ENCODE measurements at places on chromosomes 4 and X.

DNA sequence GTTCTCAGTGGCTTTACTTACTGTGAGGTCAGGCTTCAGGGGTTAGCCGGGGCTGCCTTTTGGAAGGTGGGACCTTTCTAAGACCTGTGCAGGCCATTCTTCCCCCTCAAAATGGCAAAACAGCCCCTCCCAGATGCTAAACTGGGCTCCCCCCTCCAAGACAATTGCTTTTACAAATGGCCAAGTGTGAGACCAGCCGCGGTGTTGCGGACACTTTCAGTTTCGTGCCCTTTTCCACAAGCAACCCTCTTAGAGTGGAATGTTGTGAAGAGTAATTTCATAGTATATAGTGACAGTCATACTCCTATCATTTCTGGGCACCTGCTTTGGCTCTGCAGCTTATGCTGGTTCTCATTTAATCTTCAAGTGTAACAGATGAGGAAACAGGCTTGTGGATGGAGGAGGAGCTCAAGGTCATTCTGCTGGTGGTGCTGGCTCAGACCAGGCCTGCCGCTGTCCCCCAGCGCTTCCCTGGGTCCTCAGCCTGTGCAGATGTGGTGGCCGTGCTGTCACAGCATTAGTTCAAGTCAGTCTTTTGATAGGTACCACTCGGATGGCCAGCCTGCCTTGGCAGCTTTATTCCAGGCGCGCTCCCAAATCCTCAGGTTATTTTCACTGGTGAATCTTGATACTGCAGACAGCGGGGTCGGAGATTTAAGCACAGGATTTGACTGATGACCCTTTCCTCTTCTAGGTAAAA is 55.0 kb upstream of the TADA2B start:
- H3K36me3 ChIP-seq = no peaks in the 10 kb centered on the region
- H3K27ac ChIP-seq = peak overlapping the region; percentile 92
- DNase-seq = no peak
- peak overlapping the region; percentile 76 for H3K4me3 ChIP-seq
- no peaks in the 10 kb centered on the region for H3K27me3 ChIP-seq

- peaks cover 51% of the 10 kb centered on the region for H3K4me1 ChIP-seq
- H3K27ac ChIP-seq = peak overlapping the region; percentile 87
- H3K4me3 ChIP-seq = no peak overlapping the region
- peaks cover 9% of the 10 kb centered on the region for H3K36me3 ChIP-seq
- no peaks in the 10 kb centered on the region for H3K27me3 ChIP-seq
- peak; percentile 18 for DNase-seq
Measured at GRCh38 chr4:16158504-16158852, 67.8 kb downstream of the TAPT1 start.

GRCh38 chrX:45537936-45538335 is 337.3 kb upstream of the DIPK2B start:
- H3K4me1 ChIP-seq = no peaks in the 10 kb centered on the region
- no peak overlapping the region for H3K27ac ChIP-seq
- DNase-seq = peak; percentile 22
- H3K4me3 ChIP-seq = no peak overlapping the region
- H3K36me3 ChIP-seq = no peaks in the 10 kb centered on the region

DNA sequence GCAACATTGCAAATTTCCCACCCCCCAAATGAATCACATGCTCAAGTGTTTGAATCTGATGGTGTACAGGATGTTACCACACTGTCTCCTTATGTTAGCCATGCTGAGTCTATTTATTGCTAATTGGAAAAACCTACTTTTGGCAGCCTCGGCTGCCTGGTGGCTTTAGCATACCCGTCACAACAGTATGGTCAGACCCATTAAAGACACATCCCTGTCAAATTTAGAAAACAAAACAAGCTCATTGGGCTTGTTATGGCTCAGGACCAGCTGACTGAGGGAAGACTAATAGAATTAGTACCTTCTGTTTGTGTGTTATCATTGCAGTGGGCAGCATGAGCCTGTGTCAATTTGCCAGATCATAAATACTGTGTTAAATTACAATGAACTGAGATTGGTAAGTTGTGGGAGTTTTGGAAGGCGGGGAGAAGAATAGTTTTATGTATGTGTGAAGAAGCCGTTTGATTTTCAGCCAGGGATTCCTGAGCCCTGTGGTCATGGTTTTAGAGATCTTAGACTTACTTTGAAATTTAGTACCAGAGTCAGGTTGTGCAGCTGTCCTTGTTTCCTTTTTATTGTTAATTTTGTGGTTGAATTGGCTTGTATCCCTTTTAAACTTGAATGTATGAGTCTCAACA is 66.8 kb downstream of the POLA1 start:
- no peaks in the 10 kb centered on the region for H3K4me1 ChIP-seq
- no peaks in the 10 kb centered on the region for H3K27me3 ChIP-seq
- H3K27ac ChIP-seq = no peak overlapping the region

- no peaks in the 10 kb centered on the region for H3K4me1 ChIP-seq
- no peak overlapping the region for H3K4me3 ChIP-seq
- H3K36me3 ChIP-seq = no peaks in the 10 kb centered on the region
Measured at GRCh38 chr4:100289946-100290345, 99.7 kb upstream of the DDIT4L start.

GRCh38 chr4:117134386-117134785 is 49.0 kb upstream of the TRAM1L1 start:
- H3K27me3 ChIP-seq = no peaks in the 10 kb centered on the region
- H3K4me1 ChIP-seq = no peaks in the 10 kb centered on the region
- no peak overlapping the region for H3K27ac ChIP-seq
- DNase-seq = peak; percentile 61

DNA sequence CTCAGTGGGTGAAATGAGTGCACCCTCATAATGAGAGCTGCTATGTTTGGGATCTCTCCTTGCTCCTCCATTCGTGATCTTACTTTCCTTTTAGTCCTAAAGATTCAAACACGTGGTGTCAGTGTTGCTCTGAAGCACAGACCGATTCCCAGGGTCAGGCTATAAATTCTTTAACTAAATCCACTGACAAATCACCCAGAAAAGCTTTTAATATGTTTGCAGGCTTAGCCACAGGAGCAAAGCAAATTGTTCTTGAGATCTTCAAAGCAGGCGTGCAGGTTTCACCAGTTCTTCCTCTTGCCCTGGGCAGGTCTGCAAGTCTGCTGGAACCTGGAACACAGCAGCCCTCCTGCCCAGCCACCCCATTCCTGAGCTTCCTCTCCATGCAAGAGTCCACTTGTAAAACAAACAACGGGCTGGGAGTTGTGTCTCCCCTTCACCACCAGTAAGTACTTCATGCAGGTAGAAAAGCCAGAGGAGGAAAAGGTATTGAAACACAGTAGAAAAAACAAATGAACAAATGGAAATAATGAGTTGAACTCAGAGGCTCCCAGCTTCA is 70.1 kb upstream of the ENPP6 start:
- DNase-seq = no peak
- H3K36me3 ChIP-seq = no peaks in the 10 kb centered on the region
- H3K27me3 ChIP-seq = no peaks in the 10 kb centered on the region
- H3K27ac ChIP-seq = no peak overlapping the region
- no peak overlapping the region for H3K4me3 ChIP-seq
- no peaks in the 10 kb centered on the region for H3K4me1 ChIP-seq

DNA sequence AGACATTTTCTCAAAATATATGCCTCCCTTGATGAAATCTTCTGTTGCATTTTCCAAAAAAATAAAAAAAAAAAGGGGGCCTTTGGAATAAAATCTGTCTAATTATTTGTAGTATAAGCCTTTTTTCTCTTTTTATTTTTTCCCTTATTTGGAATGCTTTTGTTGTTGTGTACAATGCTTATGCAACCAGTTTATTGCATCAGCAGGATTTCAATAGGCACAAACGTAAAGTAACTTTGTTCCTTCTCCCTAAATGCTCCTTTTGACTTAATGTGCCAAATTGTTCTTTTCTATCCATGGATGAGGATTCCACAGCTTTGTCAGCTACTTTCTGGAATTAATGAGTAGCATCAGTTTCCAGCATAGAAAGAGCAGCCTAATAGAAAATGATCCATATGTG is 59.6 kb upstream of the HPGD start:
- H3K27me3 ChIP-seq = no peaks in the 10 kb centered on the region
- no peak for DNase-seq
- no peaks in the 10 kb centered on the region for H3K4me1 ChIP-seq
- no peak overlapping the region for H3K4me3 ChIP-seq
- H3K36me3 ChIP-seq = no peaks in the 10 kb centered on the region
- no peak overlapping the region for H3K27ac ChIP-seq

DNA sequence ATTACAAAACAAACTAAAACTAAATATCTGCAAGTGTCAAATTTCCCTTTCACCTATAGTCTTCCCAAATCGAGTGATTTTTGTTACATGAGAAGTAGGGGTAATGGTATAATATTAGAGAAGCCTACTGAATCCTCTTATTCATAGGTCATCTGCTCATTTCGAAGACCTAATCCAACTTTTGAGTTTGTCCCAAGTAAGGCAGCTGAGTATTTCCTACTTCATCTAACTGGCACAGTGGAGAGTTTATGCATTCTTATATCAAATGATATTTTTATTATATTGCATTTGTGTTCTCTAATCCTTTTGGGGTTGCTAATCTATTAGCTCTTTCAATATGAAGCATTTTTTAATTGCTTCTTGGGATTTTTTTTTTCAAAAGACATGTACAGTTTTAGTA is 7.7 kb upstream of the NR3C2 start:
- H3K27ac ChIP-seq = no peak overlapping the region
- H3K4me3 ChIP-seq = no peak overlapping the region
- H3K36me3 ChIP-seq = no peaks in the 10 kb centered on the region
- H3K27me3 ChIP-seq = peaks cover 43% of the 10 kb centered on the region

DNA sequence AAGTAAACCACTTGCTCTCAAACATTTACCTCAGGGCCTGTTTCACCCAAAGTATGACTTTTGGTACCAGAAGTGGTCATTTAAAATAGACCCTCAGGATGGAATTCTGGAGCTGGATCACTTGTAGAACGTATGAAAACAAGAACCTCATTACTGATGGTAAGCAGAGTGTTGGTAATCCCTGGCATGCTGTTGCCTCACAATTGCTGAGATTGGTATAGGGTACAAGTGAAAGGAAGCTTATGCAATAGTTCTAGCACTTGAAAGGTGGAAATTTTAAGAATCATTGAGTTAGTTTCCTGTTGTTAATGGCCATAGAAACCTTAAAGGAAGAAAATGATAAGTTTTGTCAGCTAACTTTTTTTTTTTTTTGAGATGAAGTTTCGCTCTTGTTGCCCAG is 22.3 kb upstream of the THOC2 start:
- H3K27me3 ChIP-seq = no peaks in the 10 kb centered on the region
- no peaks in the 10 kb centered on the region for H3K4me1 ChIP-seq
- no peak overlapping the region for H3K27ac ChIP-seq
- H3K4me3 ChIP-seq = no peak overlapping the region
- no peaks in the 10 kb centered on the region for H3K36me3 ChIP-seq
- no peak for DNase-seq

GRCh38 chr4:101244349-101244748 is 103.0 kb downstream of the PPP3CA start:
- no peak overlapping the region for H3K27ac ChIP-seq
- H3K4me1 ChIP-seq = peaks cover 3% of the 10 kb centered on the region
- DNase-seq = no peak
- H3K27me3 ChIP-seq = no peaks in the 10 kb centered on the region
